Stimulated activated CD4-positive, alpha-beta T cell treated with anti-CD3 and anti-CD28 coated beads, TNF-alpha, amount 100 ng/mL, for 4 hours (primary cell): ENCODE measurements at places on chromosomes 3 and 15.

GRCh38 chr15:88230823-88231222, 25.7 kb downstream of the NTRK3 start:
- DNase-seq, result no peak

GRCh38 chr3:194130188-194130587, 5.8 kb upstream of the HES1 start:
- no peak for DNase-seq

- DNase-seq, result no peak
Observed at GRCh38 chr15:101469520-101470288, 19.8 kb downstream of the PCSK6 start.

- no peak for DNase-seq
Observed at GRCh38 chr3:98114264-98114663, 16.3 kb upstream of the OR5H1 start.

- no peak for DNase-seq
Observed at GRCh38 chr3:115551016-115551415, 72.3 kb upstream of the GAP43 start.

- DNase-seq, result no peak
Observed at GRCh38 chr3:141233457-141234161, 2.0 kb downstream of the PXYLP1 start.

DNA sequence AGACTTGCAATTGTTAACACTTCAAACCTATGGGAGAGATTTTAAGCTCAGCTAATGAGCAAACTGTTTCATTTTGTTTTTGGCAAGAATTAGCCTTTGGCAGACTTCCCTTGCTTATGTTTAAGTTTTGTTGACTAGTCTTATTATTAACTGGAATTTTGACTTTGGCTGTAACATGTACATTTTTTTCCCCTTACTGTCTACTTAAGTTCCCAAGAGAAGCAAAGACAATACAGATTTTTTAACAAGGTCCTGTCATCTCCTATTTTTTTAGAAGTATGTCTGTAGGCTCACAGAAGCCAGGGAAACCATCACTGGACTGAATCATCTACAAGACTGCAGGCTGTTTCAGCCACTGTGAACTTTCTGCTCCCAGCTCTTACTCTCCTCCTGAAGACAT, 74.3 kb downstream of the DGKG start:
- no peak for DNase-seq
